ENCODE measurements at places on chromosomes 1 and 21. TPM values are rescaled to one million over a fixed set of nuclear protein-coding genes. Genes with fewer than 3 reads are reported as not detected.

DNA sequence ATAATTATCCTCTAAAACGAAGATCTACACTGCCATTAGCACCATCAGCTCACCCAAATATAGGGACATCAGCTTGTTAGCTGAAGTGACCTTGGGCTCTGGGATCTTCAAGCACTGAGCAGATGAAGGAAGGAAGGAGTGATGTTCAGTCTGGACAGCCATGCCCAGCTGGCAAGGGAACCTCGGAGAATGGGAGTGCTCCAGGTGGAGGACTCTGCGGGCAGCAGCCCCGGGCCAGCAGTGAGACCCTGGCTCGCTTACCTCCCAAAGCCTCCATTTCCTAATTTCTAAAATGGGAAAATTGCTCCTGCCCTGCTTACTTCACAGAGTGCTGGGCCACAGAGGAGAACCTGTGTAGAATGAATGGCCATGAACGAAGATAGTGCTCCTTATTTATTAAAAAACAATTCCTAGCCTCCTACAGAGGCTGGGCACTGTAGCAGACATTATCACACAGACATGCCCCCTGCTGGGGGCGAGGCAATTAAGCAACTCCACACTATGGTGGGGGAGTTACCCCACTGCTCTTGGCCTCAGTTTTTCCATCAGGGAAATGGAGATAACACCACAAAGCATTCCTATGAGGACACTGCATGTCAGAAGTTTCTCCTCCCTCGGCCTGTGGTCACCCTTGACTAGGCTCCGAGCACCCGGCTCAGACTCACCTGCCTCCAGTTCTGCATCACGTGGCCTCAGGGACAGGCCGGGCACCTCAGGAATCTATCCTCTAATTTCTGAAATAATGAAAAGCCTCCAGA is 117.6 kb downstream of the KCNN3 start:
- H3K36me3 ChIP-seq: no peaks in the 10 kb centered on the region
- H3K27me3 ChIP-seq: peaks cover 47% of the 10 kb centered on the region
- H3K4me1 ChIP-seq: peaks cover 32% of the 10 kb centered on the region
- no peak overlapping the region for H3K27ac ChIP-seq

DNA sequence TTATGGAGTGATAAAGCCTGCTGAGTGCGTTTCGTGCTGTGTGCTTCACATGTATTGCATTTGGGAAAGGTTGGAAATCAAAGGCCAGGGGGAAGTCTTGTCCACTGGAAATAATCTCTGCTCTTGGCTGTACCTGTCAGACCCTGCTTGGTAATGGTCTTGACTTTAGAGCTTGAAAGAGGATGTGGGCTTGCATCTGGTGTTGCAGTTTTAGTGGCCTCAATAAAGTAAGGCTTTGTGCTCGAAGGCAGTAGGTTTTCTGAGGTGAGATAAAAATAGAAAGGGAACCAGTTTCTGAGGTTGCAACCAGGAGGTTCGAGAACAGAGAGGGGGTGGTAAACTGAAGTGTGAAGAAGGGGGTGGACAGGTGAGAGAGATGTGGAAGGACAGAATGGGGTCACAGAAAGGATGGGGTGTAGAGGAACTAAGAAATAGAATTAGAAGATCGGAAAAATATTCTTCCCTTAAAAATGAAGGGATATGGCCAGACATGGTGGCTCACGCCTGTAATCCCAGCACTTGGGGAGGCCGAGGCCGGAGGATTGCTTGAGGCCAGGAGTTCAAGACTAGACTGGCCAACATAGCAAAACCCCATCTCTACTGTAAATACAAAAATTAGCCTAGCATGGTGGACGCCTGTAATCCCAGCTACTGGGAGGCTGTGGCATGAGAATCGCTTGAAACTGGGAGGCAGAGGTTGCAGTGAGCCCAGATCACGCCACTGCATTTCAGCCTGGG is 1.5 kb downstream of the S100PBP start:
- peak overlapping the region; percentile 92 for H3K27ac ChIP-seq
- H3K4me3 ChIP-seq: peak overlapping the region; percentile 95
- peaks cover 34% of the 10 kb centered on the region for H3K4me1 ChIP-seq

DNA sequence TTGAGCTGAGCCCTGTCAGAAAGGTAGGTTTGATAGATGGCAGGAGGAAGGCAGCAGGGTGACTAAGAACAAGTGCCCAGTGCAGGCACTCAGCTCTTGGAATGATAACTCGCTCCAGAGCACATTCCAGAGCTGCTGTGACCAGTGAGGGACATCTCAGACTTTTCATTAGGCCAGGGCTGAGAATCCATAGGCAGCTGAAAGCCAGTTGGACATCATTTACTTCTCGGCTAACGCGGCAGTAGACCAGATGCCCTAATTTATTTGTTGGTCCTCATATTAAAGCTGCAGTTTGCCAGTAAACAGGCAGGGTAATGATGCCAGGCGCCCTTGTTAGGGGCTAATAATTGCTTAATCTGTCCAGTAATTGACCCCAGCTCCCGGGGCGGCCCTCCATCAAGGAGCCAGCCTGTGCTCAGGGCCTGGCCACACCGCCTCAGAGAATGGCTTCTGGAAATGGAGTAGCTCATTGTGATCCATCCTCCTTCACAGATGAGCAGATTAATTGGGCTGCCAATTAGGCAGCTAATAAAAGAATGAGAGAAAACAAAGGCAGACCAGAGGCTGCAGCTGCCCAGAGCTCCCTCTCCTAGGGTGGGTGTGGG is 122.0 kb downstream of the BEND5 start:
- H3K4me3 ChIP-seq: no peak overlapping the region
- H3K36me3 ChIP-seq: no peaks in the 10 kb centered on the region
- no peak overlapping the region for H3K27ac ChIP-seq
- H3K27me3 ChIP-seq: peaks cover 3% of the 10 kb centered on the region
- DNase-seq: no peak

DNA sequence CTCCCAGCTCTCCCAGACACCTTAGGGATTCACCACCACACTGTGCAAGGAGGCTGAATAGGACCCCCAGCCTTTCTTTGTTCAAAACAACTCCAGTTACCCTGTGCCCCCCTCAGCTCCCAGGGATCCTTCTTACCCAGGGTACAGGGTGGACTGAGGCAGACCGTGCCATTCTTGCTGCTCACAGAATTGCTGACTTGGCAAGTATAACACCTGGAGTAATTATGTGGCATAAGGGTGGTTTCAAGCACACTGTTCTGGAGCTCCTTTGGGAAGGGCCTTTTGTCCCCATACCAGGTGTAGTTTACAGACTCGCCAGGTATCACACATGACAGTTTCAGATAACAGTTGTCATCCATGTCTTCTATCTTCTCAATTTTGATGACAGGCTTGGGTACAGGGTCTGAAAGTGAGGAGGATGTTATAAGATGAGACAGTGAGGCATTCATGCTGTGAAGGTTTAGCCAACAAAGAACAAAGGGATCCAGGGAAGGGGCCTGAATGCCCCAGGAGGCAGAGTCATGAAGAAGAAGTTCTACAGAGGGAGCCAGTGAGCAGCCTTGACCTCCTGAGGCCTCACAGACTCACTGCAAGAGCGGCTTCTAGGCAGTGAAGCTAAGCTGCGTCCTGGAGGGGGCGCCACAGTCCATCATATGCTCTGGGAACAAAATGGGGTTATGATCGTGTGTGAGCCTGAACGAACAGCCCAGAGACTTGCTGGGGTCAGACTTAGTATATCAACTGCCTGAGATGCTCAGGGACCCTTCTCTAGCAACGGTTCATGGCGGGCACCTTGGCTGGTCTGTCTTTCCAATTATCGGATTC is 30.3 kb downstream of the CD48 start:
- peaks cover 7% of the 10 kb centered on the region for H3K27me3 ChIP-seq
- peaks cover 4% of the 10 kb centered on the region for H3K4me1 ChIP-seq
- no peaks in the 10 kb centered on the region for H3K36me3 ChIP-seq
- DNase-seq: peak; percentile 53

GRCh38 chr1:27830621-27831440 is at the start of gene PPP1R8:
Gene PPP1R8, plus strand, starts transcription at chr1:27830782. Its CDS starts 54 bp downstream, at chr1:27830836.
- H3K27me3 ChIP-seq: no peaks in the 10 kb centered on the region
- H3K4me1 ChIP-seq: peaks cover 26% of the 10 kb centered on the region
- peak within 1 kb of the TSS; percentile 90 for H3K27ac ChIP-seq
- H3K4me3 ChIP-seq: peak within 1 kb of the TSS; percentile 98
- peak; percentile 83 for DNase-seq

DNA sequence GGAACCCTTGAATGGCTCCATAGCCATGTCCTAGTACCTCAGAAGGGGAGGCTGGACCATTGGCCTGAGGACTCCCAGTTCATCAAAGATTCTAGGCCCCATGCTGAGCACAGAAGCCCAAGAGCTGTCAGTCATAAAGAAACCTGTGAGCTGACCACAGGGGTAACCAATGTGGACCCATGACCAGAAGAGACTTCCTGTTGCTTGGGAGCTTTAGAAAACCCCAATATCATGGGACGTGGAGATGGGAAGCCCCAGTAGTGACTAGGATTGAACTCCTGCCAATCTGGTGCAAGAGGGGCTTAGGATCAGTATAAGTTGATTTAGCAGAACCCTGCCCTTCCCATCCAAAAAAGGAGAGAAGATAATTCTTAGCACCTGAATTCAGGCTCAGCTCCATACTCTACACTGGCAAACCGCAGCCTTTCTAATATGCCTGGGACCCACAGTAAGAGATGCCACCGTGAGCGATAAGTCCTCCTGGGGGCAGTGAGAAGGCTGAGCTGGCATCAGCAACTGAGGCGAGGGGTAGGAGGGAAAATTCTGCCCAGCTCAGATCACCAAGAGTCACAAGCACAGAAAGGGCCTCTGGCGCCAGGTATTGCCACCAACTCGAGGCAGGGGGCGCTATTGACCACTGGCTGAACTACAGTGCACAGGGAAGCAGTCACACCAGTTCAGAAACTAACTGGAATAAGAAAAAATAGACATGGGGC is 108.9 kb downstream of the CAPN8 start:
- no peak overlapping the region for H3K4me3 ChIP-seq
- peak; percentile 48 for DNase-seq
- no peaks in the 10 kb centered on the region for H3K36me3 ChIP-seq
- no peaks in the 10 kb centered on the region for H3K27me3 ChIP-seq
- no peaks in the 10 kb centered on the region for H3K4me1 ChIP-seq

GRCh38 chr1:54167422-54168139 is 14.8 kb upstream of the CDCP2 start:
- no peak for DNase-seq
- no peak overlapping the region for H3K4me3 ChIP-seq
- no peaks in the 10 kb centered on the region for H3K36me3 ChIP-seq
- peaks cover 2% of the 10 kb centered on the region for H3K4me1 ChIP-seq
- no peak overlapping the region for H3K27ac ChIP-seq

DNA sequence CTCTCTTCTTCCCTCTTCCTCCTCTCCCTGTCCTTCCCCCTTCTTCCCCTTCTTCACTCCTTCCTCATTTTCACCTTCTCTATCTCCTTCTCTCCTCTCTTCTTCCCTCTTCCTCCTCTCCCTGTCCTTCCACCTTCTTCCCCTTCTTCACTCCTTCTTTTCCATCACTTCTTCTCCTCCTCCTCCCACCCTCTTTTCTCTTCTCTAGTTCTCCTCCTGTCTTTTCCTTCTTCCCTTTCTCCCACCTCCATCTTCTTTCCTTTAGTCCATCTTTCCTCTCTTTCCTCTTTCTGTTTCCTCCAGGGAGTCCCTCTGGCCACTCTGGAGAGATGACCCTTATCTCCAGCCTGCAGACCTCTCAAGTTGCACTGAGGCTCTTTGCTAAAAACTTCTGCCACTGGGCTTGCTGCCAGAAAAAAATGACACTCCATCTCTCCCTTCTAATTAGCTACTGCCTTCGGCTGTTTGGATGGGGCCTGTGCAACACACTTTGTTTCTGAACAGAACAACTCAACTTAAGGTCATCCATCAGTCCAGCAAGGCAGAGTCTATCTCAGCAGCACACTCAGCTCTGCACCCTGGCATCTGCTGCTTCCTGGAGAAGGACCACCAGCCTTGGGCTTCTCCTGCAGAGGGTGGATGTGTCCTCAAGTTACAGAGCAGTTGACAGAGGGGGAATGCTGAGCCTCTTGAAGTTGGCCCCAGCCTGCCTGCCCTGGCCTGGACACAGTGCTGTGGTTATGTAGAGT is 538.8 kb downstream of the MATN1 start:
- no peak overlapping the region for H3K27ac ChIP-seq
- H3K27me3 ChIP-seq: peaks cover 19% of the 10 kb centered on the region
- peaks cover 5% of the 10 kb centered on the region for H3K4me1 ChIP-seq
- no peaks in the 10 kb centered on the region for H3K36me3 ChIP-seq
- no peak for DNase-seq
- H3K4me3 ChIP-seq: no peak overlapping the region

DNA sequence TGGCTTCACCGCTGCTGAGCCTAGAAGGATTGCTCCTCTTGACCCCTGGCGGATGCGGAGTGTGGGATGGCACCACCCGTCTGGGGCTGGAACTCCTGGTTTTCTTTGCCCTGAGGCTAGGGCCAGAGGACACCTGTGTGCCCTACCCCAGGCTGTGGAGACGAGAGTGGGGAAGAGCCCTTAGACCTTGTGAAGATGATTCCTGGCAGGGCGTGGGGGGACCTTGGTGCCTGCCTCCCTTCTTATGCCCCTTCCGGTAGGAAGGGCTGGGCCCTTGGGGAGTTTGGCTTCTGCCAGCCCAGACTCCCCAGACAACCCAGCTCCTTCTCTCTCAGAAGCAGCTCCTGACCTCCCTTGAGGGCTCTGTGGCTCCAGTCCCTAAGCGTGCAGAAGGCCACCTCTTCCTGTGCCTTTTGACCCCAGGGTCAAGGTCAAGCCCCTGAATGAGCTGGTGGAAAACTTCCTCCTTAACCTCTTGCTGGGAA is 891 bp downstream of the RPS6KA1 start:
- peaks cover 22% of the 10 kb centered on the region for H3K4me1 ChIP-seq
- peak overlapping the region; percentile 90 for H3K4me3 ChIP-seq
- no peak for DNase-seq
- H3K27me3 ChIP-seq: no peaks in the 10 kb centered on the region
- peak overlapping the region; percentile 43 for H3K27ac ChIP-seq

DNA sequence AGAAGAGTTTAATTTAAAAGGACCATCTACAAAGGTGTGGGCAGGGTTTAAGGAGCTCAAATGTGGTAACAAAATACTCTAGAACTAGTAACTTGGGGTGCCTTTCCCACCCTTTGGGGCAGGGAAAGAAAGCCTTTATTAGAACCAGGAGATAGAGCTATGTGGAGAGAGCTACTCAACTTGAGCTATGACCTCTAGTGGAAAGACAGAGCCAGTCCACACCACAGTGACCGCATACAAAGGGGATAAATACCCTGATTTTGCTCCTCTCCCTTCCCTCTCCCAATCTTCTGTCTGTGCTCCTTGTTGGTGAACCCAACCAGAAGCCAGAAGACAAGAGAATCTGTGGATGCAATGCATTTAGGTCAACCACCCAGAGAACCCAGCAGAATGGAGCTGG is 54.4 kb upstream of the JAK1 start:
- H3K4me1 ChIP-seq: no peaks in the 10 kb centered on the region
- no peaks in the 10 kb centered on the region for H3K36me3 ChIP-seq

DNA sequence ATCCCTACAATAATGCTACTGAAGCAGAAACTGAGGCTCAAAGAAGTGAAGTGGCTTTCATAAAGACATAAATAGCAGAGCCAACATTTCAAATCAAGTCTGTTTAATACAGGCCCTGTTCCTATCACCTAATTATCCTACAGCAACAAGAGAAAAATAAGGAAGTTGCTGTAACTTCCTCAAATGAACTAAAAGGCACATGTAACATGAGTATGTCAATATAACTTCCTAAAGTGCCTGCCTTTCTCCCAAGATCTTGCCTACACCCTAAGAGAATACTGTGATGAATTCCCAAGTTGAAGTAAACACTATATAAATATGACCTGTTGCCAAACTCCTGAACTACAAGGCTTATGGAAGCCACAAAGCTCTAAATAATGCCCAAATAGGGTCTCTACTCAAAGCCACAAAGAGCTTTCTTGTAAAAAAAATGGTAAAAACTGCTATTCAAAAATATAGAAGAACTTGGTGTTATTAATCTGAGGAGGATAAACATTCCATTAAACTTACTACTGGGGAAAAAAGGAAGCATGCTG is 8.6 kb downstream of the BEND5 start:
- no peak overlapping the region for H3K4me3 ChIP-seq
- H3K27me3 ChIP-seq: no peaks in the 10 kb centered on the region

Gene PKLR
- not detected for total RNA-seq

Gene HES2
- total RNA-seq: not detected

Gene FCER1G
- 1.6 TPM for total RNA-seq
